ENCODE measurements at places on chromosomes 3 and 15. TPM values are rescaled to one million over a fixed set of nuclear protein-coding genes. Genes with fewer than 3 reads are reported as not detected.

The SERPINI2 gene
- polyA plus RNA-seq, result 0.09 TPM

The PRICKLE2 gene
- 10.5 TPM for polyA plus RNA-seq

The SQOR gene
- 51.2 TPM for polyA plus RNA-seq

DNA sequence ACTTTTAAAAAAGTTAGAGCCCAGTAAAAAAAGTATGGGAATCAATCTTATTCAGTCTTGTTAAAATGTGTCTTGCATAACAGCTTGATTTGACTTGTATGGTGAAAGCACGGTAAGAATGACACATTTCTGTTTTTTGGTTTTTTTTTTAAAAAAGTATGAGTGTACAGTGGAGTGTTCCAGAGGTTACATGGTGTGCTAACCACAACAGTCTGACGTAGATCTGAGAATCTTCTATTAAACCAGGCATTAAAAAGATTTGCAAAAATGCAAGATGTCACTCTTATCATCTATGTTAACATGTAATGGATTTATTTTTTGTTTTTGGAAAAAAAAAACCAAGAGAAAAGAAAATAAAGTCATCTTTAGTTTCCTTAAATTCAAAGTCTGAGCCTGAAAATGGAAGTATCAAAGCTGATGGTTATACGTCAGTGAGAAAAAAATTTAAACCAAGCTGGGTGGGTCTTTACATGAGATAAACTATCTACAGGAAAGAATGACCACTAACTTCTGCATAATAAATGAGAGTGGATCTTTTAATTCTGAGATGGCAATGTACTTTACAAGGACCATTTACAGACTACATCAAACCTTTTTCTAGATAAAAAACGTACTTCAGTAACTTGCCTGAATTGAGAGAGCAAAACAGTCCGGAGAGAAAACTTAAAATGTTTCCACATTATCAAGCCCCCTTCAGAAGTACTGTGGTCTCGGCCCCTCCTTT is 1.6 kb downstream of the GABPB1 start:
- peak; percentile 6 for DNase-seq

DNA sequence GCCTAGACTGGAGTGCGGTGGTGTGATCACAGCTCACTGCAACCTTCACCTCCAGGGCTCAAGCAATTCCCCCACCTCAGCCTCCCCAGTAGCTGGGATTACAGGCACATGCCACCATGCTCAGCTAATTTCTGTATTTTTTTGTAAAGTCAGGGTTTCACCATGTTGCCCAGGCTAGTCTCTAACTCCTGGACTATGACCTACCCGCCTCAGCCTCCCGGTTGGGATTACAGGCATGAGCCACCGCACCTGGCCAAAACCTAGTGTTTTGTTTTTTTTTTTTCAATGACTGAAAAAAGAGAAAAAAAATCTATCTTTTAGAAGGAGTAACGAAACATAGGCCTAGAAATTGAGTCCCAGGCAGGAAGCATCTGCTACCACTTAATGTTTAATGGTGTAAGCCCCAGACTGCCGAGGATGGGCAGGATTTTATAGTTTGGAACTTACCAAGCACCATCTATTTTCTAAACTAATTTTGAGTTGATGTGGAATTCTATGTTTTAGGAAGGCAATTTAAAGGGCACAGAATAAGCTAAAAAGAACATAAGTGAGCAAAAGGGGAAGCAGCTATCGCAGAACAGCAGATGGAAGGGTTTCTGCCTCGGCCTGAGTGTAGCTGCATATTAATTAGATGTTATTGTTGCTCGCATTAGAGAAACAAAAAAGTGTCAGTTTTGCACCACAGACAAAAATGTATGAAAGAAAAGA is 24.2 kb upstream of the CA12 start:
- DNase-seq, result no peak

GRCh38 chr3:9606108-9606507 is 43.2 kb upstream of the MTMR14 start:
- DNase-seq, result no peak

- peak; percentile 22 for DNase-seq
These were observed 30.9 kb downstream of the PLSCR1 start for GRCh38 chr3:146513386-146514051.
